ENCODE measurements at places on chromosomes 6 and 20.

GRCh38 chr20:50071039-50071888 lies 41.7 kb downstream of the UBE2V1 start:
- DNase-seq, result peak; percentile 97

- peak; percentile 59 for DNase-seq
Observed at GRCh38 chr6:166365221-166365620, 17.5 kb downstream of the MPC1 start.

DNA sequence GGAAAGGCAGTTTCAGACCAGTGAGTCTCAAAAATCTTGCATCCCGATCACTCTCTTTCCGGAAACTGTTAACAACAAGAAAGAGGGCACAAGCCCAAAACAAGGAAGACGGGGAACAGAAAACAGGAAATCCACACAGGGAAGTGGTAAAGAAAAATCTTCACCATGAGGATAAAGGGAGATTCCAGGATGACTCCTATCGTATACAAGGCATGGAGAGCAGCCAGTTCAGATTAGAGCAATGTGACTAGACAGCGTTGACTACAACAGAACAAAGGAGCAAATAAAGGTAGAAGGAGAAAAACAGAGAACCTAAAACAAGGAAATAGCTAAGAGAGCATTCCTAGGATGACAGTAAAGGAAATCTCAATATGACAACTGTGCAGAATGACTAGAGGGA lies 26.5 kb downstream of the VNN1 start:
- DNase-seq, result no peak

DNA sequence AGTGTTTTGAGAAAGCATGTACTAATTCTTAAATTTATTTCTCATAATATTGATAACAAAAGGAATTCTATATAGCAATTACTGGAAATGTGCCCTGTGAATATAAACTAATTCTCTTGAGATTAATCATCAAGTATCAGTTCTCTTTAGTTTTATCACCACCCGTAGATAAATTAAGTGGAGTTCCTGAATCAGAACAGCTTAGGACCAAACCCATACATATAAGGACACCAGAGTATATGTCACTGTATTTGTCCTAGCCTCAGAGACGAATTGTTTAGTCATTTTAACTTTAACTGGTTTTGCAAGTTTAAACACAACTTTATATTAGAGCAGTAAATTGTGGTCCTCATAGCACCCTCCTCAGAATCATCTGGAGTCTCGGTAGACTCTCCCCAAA lies 572.0 kb downstream of the UTRN start:
- no peak for DNase-seq

- no peak for DNase-seq
Observed at GRCh38 chr6:20718705-20719653, 184.7 kb downstream of the CDKAL1 start.

DNA sequence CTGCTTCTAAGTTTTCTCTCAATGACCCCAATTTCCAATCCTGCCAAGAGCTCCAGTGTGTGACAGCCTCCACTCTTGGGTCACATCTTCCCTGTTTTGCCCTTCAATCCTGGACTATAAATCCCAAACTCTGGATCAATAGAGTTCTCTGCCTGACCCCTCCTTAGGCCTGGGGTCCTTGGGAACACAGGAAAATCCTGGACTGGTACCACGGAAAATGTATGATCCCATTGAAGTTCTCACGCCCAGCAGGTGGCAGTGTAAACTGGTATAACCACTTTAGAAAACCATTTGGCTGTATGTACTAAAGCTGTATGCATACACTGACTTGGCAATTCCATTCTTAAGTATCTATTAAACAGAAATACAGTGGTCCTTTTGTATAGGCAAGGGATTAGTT lies 98.0 kb downstream of the SNAP25 start:
- DNase-seq, result no peak

GRCh38 chr6:46062312-46062711 lies 46.7 kb upstream of the CLIC5 start:
- DNase-seq, result no peak

DNA sequence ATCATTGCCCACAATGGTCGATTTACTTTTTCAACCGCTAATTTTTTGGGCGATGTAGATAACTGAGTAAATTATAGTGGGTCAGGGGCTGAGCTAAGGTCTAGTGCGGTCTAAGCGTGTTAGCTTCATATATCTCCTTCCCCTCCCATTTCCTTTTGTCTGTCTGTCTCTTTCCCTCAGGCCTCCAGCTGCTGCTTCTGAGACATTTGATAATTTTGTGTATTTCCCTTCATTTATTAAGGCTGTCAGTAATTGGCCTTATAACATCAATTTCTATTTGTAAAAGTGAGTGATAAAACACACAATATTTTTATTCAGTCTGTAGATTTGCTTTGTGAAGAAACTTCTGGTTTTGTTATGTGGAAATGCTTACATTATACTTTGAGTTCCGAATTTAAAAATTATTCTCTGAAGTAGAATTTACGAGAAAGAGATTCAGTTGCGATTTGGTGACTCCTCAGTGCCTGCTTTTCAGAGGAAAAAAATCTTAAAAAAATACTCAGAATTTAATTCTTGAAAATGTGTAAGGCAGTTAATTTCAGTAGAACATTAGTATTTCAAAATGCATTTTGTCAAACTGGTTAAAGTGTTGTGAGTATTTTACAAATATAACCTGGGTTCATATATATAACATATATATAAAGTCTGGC lies 1.4 kb downstream of the TMEM170B start:
- DNase-seq, result no peak

DNA sequence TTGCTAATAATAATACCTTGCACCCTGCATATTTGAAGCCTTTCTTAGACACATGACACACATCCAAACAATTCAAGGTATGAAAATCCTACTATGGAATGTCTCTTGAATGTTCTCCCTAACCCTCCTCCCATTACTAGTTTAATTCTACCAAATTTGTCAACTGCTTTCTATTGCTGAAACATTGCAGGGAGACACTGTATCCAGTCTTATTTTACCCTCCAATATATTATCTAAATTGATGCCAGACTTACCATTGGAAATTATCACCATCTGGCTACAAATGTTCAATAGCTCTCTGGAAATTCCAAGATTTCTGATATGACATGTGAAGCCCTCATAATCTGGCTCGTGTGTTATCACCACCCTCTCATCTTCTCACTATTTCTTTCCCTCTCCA lies 1027.3 kb upstream of the CITED2 start:
- DNase-seq, result no peak

DNA sequence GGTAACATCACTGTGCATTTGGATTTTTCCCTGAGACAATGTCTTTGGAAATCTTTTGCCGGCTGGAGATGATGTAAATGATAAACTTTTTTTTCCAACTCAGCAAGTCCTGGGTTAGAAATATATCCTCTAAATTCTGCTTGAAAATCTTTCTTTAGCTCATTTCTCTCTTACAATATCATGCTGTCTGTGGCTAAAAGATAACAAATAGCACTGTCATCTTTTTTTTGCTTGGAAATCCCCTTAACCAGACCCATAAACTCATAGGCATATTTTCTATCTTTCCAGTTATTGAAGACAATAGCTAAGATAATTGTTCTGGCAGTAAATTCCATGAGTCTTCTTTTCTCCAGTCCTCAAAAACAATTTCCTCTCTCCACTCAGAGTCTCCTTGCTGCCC lies 481.5 kb downstream of the NKAIN2 start:
- no peak for DNase-seq

GRCh38 chr20:38433304-38433972 lies 1.7 kb downstream of the SNHG17 start:
- no peak for DNase-seq

GRCh38 chr6:107818272-107818671 lies 5.8 kb downstream of the SCML4 start:
- no peak for DNase-seq

- no peak for DNase-seq
Observed at GRCh38 chr20:34127792-34128191, 15.7 kb upstream of the EIF2S2 start.

GRCh38 chr20:32070690-32071213 lies 18.7 kb downstream of the HCK start:
- no peak for DNase-seq

DNA sequence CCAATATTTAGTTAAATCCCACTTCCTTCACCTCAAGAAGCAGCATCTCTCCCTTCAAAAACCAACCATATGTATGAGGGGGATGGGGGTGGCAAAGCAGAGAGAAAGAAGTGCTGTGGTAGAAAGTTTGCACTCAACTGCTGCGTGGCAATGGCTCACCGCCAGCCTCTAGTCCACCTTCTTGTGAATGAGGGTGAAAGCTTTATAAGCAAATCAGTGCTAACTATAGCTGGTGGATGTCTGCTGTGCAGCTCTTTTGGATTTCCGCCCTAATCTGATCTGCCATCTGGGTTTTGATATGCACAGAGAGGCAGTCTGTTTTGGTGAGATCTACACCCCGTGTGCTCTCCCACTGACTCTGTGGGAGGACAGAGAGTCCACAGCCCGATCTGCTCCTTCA lies 281.2 kb upstream of the SUPT3H start:
- DNase-seq, result no peak

DNA sequence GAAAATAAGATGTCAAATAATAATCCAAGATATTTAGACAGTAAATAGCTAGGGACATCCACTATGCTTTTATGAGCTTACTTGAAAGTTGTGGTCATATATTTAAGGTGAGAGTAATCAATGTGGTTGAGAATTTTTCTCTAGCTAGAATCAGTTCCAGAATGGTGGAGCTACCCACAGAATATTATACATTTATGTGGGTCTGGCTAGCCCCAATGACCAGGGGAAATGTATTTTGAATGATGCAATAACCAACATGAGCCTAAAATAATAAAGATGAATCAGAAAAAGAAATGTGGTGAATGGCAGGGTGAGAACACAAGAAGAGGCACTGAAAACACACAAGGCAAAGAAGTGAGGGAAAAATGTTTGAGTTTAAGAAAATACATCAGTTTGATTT lies 325.7 kb downstream of the TBC1D32 start:
- no peak for DNase-seq

DNA sequence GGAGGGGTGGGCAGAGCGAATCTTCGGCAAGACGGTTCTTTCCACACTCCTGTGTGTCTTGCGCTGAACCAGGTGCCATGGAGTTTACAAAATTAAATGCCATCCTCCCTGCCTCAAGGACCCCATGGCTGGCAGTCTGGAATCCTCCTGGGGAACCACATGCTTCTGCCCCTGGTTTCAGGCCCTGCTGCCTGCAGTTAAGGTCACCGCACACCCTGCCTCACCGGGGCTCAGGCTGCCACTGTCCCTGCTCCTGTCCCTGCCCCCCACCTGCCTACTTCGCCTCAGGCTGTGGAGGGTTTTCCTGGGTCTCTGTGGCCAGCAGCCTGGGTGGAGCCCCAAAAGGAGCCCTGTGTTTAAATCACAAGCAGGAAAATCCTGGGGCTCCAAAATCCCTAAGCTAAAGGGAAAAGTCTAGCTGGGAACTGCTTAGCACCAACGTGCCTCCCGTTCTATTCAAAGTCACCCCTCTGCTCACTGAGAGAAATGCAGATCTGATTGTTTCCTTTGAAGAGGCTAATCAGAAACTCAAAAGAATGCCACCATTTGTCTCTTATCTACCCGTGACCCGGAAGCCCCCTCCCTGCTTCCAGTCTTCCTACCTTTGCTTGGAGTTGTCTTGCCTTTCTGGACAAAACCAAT lies 10.6 kb upstream of the TTLL2 start:
- no peak for DNase-seq

GRCh38 chr20:58832457-58832856 lies 18.2 kb downstream of the GNAS-AS1 start:
- no peak for DNase-seq

- no peak for DNase-seq
Observed at GRCh38 chr20:11124849-11125505, 451.2 kb upstream of the JAG1 start.

- DNase-seq, result no peak
Observed at GRCh38 chr6:35592178-35592577, 79.5 kb upstream of the TULP1 start.

GRCh38 chr6:71349976-71350615 lies 61.5 kb downstream of the OGFRL1 start:
- no peak for DNase-seq

- DNase-seq, result no peak
Observed at GRCh38 chr6:78538002-78538401, 329.3 kb upstream of the IRAK1BP1 start.

GRCh38 chr6:158165919-158166416 lies 2.1 kb downstream of the SERAC1 start:
- no peak for DNase-seq

GRCh38 chr6:87851674-87852299 lies 149.8 kb upstream of the AKIRIN2 start:
- no peak for DNase-seq

DNA sequence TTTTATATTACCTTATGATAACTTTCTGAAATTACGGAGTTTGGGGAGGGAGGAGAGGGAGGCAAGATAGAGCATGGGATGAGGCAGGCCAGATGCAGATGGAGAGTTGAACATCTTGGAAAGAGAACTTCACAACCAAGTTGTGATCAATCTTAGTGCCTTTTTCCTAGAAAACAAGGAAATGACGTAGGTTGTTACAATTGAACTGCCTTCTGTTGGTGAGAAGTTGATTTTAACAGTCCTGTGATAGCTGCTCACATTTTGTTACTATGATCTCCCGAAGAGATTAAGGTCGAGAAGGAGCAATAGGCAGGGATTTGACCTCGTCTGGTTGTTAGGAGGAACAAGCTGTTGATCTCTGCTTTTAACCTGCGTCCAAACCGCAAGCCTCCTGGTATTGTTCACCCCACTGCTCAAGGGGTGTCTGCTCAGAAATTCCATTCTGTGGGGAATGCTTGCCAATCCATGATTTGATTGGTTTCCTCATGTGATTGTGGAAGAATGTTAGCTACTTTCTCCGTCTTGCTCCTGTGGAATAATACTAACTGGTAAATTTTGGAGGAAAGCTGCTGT lies 35.1 kb downstream of the TIAM2 start:
- no peak for DNase-seq

DNA sequence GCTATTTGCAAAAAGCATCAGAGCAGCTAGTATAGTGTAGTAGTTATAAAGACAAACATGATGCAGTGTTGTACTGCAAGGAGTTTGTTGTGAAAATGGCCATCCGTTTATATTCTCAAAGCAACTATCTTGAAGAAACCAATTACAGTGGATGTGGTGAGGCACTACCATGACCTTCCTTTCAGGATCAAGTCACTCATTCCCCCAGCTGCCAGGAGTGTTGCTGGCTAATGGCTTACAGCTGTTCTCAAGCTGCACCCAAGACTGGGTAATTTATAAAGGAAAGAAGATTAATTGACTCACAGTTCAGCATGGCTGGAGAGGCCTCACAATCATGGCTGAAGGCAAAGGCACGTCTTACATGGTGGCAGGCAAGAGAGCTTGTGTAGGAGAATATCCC lies 29.0 kb downstream of the ADGRF4 start:
- DNase-seq, result no peak

- no peak for DNase-seq
Observed at GRCh38 chr20:49287555-49288249, 9.8 kb upstream of the ZNFX1 start.

All from iPS-NIHi11 (cell line).